Renal cortex interstitium (tissue), 15 donors: ENCODE measurements at places on chromosomes 1 and 21.

DNA sequence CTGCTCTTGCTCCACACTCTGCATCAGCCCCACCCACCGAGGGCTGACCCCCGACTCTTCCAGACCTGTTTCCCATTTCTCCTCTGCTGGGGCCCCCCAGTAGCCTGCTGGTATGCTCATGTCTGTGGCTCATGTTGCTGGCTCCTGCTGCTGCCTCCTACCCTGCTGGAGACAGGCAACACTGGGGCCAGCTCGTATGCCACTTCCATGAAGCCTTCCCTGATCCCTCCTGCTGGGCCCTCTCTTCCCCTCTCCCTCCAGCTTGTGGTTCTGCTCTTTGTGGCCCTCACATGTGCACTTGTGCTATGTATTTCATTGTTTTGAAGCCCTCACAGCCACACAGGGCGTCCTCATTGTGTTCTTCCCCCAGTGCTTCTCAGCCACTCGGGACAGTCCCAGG, 40.5 kb downstream of the CNN3 start:
- no peak for DNase-seq

GRCh38 chr21:44805859-44806258, 4.2 kb upstream of the UBE2G2 start:
- no peak for DNase-seq

GRCh38 chr1:205263580-205264190, 35.9 kb downstream of the TMCC2 start:
- DNase-seq, result no peak

GRCh38 chr1:90970208-90970607, 51.6 kb downstream of the ZNF644 start:
- DNase-seq, result no peak

DNA sequence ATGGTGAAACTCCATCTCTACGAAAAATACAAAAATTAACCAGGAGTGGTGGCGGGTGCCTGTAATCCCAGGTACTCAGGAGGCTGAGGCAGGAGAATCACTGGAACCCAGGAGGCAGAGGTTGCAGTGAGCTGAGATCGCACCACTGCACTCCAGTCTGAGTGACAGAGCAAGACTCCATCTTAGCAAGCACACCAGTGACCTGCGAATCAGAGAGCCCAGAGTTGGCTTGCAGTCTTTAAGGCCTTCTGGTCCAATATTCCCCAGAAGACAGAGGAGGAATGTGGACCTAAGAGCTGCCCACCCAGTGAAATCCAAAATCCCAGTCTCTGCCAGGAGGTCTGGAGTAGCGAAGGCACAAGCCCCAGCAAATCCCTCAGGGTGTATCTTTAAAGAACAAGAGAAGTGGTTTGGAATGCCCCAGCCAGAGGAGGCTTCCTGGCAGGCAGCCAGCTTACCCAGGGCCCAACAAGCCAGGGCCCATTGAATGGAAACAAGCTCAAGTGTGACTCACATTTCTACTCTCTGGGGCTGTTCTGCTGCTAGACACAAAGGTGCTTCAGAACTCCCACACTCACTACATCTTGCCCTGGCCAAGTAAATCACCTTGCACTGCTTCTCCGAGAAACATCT, 23.9 kb downstream of the GPR161 start:
- DNase-seq, result no peak

- DNase-seq, result no peak
These were observed 16.8 kb downstream of the LGR6 start for GRCh38 chr1:202210385-202210784.

DNA sequence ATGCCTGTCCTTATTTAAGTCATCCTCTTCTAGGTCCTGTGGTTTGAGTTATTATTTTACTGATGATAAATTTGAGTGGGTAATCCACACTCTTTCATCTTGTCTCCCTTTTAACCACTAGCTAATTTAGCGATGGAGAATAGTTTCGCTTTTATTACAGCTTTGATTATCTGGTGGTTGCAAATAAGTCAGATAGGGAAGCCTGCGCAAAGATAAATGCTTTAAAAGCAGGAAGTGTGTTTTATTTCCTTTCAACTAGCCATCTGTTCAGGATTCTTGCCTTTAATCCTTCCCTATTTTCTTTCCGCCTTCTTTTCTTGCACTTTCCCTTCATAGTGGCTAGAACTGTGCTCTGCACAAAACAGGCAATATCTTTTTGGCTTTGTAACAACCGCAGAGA, 129.0 kb downstream of the TGFB2 start:
- no peak for DNase-seq

- no peak for DNase-seq
These were observed 12.6 kb upstream of the KLF18 start for GRCh38 chr1:44154049-44154448.

DNA sequence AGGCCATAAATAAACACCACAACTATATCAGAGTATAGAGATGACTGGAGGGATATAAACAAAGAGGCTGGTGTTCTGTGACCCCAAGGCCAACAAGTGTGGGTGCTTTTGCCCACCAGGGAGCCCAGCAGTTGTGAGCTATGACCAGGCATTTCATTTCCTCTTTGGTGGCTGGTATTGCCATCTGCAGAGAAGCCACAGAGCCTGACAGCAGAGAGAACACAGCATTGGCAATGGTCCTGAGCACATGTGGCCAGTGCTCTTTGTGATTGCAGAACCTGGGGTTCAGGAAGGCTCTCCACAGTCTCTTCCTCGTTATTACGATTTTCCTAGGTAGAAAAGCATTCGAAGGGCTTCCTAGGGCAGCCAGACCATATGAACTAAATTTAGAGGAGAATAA, 112.3 kb downstream of the TM2D1 start:
- no peak for DNase-seq

DNA sequence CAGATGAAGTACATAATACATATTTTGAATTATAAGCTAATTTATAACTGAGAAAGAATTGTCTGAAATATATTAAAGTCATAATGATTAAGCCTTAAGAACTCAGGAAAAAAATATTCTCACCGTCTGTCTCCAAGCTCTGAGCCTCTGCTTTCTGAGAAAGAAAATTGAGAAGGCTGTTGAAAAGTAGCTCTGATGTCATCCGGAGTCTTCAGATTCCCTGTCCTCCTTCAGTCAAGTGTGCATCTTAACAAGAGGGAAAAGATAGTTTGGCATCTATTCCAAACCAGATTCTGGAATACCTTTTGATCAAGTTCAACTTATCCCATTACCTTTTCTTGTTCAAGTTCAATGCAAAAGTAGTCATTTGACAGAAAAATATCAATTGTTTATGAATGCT, 50.6 kb downstream of the NRIP1 start:
- DNase-seq, result no peak

GRCh38 chr1:69441496-69441895, 126.2 kb upstream of the LRRC7 start:
- DNase-seq, result no peak

DNA sequence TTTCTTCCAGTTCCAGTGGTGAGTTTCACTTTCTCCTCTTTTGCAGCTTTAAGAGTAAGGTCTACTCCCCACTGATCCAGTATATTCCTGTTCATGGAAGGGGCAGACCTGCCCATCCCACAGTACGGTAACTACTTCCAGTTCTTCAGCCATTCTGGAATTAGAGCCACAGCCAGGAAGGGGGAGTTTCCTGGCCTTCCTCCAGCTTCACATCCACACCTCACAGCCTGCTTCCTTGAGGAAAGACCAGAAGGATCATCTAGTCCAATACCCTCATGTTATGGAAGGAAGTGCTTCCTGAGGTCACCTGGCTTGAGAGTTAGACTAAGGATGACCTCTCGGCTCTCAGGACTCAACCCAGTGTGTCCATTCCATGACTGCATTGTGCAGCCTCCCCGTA, 597.8 kb downstream of the KIF26B start:
- no peak for DNase-seq

- DNase-seq, result no peak
These were observed 19.6 kb downstream of the CCSAP start for GRCh38 chr1:229323201-229323600.

- no peak for DNase-seq
These were observed 50.8 kb upstream of the COL24A1 start for GRCh38 chr1:86207323-86207722.

GRCh38 chr1:25099343-25099951, 132.9 kb downstream of the SYF2 start:
- DNase-seq, result no peak

GRCh38 chr1:151944857-151945575, 35.7 kb upstream of the THEM4 start:
- DNase-seq, result no peak

GRCh38 chr1:16026723-16027484, 5.1 kb downstream of the CLCNKA start:
- DNase-seq, result no peak

DNA sequence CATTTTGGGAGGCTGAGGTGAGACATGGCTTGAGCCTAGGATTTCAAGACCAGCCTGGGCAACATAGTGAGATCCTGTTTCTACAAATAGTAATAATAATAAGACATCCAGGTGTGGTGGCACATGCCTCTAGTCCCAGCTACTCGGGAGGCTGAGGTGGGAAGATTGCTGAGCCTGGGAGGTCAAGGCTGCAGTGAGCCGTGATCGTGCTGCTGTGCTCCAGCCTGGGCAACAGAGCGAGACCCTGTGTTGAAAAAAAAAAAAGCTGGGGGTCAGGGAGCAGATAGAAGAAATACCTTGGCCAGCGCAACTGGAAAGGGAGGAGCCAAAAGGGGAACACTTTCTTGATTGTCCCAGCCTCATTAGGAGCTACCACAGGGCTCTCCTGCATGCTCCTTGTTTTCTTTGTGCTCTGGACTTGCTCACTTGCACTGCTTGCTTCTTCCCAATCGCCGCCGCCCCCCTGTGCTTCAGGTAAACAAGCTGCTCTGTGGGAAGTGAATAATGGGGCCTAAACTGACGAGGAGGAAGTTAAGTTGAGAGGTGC, 31.1 kb downstream of the PBX1 start:
- DNase-seq, result no peak

GRCh38 chr1:77487631-77488030, 194.8 kb downstream of the ZZZ3 start:
- DNase-seq, result no peak

DNA sequence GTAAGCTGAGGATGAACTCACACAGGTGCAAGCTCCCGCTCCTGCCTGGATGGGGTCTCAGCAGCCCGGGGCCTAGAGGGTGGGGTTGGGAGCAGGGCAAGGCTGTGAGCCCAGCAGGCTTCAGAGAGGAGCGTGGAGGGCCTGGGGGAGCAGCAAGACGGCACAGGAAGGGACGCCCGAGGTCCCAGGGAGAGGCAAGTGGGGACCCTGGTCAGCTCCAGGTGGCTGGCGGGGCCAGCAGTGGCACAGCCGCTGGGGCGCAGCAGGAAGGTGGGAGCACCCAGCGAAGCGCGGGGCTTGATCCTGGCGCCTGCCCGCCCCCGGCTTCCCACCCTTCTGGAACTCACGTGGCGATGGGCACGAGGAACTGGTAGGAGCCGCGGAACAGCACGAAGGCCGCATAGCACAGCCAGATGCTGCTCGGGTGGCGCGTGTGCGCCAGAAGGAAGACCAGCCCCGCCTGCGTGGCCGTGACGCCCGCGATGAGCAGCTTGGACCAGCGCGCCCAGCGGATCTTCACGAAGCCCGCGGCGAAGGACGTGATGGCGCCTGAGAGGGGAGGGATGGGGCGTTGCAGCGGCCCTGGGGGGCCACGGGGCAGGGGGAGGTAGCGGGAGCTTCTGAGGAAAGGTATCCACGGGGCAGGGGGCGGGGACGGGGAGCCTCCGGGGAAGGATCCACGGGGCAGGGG, 11.7 kb downstream of the SLC19A1 start:
- no peak for DNase-seq

GRCh38 chr1:201774224-201774982, 54.6 kb upstream of the IPO9 start:
- no peak for DNase-seq

GRCh38 chr1:183233113-183233512, 47.0 kb downstream of the LAMC2 start:
- DNase-seq, result no peak

- no peak for DNase-seq
These were observed 577.0 kb downstream of the LMO4 start for GRCh38 chr1:87905651-87906050.

GRCh38 chr1:235270625-235271024, 57.4 kb downstream of the ARID4B start:
- no peak for DNase-seq

- DNase-seq, result no peak
These were observed 13.0 kb downstream of the GPR137B start for GRCh38 chr1:236155399-236155767.

DNA sequence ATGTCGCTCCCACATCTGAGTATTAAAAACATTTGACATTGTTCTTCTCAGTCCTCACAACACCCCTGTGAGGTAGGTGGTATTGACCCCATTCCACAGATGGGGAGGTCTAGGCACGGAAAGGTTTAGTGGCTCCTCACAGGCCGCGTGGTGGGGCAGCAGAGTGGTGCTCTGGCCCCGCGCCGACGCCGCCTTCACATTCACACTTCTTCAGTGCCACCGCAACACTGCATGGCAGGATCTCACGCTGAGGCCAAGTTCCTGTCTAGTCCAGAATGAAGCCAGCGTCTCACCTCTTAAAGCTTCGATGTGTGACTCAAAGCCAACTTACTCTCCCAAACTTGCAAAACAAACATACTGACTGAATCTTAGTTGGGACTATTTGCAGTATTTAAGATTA, 12.1 kb downstream of the ICMT start:
- DNase-seq, result no peak

DNA sequence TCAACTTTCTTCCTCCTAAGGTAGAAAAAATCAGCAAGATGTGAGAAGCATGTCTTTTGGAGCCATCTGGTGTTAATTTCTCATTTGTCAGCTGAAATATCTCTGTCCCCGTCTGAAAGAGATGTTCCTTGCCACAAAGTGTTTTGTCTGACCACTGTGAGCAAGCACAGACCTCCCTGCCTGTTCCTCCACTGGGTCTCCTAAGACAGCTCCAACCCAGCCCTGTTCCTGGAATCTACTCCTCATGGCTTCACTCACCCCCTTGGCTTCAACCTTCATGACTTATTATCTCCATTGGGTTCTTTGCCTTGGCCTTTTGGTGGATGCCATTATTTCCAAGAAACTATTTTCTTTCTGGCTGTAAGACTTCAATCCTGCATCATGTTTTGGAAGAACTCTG, 65.7 kb upstream of the CACHD1 start:
- no peak for DNase-seq

DNA sequence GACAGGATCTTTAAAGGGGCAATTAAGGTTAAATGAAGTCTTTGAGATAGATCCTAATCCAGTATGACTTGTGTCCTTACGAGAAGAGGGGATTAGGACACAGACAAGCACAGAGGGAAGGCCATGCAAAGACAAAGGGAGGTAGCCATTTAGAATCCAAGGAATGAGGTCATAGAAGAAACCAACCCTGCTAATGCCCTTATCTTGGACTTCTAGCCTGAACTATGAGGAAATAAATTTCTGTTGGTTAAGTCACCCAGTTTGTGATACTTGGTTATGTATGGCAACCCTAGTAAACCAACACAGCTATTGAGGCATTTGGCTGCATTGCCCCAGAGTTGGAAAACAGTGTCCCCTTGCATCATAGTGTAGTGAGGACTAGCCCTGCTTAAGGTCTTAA, 121.3 kb downstream of the MAST2 start:
- no peak for DNase-seq

DNA sequence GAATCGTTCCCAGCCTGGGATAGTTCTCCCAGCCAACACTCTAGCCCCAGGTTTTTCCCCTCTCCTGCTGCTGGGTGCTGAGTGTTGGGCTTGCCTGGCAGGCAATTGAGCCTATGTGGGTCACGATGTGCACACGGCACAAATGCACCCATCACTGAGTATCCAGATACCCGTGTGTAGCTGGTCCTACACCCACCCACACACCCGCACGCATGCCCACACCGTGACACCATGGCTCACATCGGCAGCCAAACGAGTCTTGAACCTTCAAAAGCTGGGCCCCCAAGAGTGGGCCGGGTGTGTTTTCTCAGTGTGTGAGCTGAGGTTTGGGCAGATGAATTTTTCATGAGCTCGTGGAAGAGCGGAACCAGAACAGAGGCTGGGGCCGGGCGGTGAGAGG, 188.5 kb downstream of the GRIK3 start:
- DNase-seq, result no peak
